Activated T-helper 1 cell treated with anti-CD3 and anti-CD28 coated beads, Interleukin-2, amount 50 U/mL, for 16 hours (primary cell): ENCODE measurements at places on chromosomes 7 and 10.

- no peak for DNase-seq
Observed at GRCh38 chr10:129969184-129969910, 5.3 kb upstream of the EBF3 start.

DNA sequence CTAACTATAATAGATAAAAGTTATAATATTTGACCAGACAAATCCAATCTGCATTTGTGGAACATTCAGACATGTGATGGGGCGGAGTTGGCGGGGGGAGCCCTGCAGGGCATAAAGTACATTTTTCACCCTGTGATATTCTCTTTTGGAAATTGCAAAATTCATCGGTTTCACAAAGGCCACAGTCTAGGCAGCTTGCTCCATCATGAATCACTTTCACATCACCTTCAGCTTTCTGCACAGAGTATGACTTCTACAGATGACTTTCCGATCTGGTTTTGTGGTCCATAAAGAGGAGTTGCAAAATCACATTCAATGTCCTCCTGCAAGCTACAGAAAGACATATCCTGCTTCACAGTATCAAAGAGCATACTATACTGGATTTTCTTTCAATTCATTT, 51.4 kb upstream of the APBB1IP start:
- no peak for DNase-seq

DNA sequence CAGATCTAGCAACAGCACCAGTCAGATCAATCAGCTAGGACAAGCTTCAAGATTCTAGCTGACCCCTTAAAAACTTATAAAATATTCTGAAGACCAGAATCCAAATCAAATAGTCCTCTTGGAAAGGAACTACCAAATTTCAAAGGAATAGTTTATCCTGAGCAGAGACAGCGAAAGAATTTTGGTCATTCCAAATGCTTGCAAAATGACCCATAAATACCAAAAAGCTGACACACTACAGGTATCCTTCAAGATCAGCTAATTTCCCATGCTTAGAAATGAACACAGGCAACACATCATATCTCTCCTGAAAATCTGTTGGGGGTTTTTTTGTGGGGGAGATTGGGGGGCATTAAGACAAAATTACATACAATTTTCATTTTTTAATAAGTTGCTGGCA, 78.8 kb downstream of the PDSS1 start:
- no peak for DNase-seq

DNA sequence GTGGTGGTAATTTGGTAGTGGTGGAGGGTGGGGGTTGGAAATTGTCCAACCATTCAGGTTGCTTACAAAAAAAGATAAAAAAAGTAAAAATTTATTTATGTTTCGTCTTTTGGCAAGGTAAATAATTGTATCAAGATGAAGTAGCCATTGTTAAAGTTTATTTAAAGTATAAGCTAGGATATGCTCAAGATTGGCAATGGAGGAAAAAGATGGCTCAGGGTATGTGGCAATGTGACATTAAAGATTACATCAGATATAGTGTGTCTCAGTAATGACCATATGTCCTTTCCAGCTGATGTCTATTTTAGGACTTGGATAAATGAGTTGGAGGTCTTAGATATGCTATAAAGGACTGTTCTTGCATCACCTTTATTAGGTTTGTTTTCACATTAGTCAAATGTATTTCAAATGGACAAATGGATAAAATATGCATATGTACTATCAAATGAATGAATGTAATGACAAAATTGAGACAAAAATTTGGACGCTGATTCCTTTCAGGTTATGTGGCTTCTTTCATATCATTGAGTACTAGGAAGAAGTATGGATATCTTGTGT, 60.9 kb downstream of the ST7 start:
- no peak for DNase-seq

- DNase-seq: no peak
Observed at GRCh38 chr10:112565434-112566053, 118.5 kb downstream of the VTI1A start.

DNA sequence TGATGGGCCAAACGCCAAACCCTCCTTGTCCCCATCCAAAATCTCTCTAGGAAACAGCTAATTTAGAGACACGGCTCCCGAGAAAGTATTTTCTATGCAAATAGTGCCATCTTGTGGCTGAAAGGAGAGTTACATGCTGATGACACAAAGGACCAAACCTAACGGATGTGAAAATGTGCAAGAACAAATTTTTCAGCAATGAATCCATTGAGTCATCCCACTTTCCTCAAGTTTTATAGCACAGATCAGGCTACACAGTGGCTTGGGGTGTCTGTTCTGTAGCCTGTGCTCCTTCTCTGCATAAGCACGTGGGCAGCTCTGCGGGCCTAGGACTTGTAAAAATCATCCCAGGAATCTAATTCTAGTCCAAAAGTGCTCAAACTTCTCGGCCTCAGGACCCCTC, 154.8 kb upstream of the PRR15 start:
- peak; percentile 11 for DNase-seq

DNA sequence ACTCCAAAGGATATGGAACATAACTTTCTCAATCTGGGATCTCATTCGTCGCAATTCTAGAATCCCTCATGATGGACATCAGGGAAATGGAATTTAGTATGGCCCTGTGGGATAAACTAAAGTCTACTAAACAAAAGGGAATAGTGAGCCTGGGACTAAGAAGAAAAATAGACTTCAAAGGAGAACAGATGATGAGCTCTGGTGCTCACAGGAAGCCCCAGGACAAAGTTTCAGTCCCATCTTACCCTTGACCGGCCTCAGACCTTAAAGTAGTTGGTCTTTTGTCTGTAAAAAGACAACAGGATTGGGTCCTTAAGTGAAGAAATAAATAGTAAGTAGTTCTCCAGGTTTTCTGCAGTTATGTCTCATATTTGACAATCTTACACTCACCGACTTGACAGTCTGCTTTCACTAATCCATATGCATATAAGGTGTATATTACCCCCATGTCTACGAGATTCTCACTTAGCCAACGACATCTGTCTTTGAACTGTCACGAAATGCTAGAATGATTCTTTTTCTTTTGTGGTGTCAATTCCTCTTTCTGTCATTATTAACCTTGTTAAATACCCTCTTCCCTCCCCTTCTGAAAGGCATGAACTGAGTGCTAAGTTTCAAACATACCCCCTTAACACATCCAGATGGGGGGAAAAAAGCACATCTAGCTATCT, 10.9 kb upstream of the IKZF1 start:
- DNase-seq: no peak

DNA sequence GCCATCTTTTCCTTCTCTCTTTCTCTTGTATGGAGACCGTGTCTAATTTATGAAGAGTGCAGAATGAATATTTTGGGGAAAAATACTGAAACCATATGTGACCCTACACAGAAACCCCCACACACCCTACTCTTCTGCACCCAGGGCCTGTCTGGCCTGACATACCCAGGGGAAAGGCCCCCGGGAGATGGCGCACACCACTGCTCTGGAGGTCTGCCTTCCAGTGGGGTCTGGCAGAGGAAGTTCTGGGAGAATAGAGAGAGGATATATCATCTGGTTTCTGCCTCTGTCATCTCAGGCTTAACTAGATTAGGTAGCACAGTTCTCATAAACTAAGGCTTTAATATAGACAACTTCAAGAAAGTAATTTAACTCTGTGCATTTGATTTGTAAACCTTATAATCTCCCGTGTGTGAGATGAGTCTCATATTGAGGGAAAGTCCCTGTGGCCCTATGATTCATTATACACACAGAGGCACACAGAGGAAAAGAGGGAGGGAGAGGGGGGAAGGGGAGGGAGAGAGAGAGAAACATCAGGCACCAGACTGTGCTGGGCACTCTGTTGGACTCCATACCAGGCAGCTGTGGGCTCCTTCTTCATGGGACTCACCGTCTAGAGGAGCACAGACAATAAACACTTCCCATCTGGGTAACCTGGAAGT, 123.3 kb downstream of the AOAH start:
- no peak for DNase-seq

- DNase-seq: no peak
Observed at GRCh38 chr7:117839507-117839906, 33.7 kb downstream of the CTTNBP2 start.
